WTC11 (cell line): ENCODE measurements at places on chromosomes 7 and 10.

- DNase-seq = no peak
These were observed 1.8 kb upstream of the PYROXD2 start for GRCh38 chr10:98416606-98417388.

DNA sequence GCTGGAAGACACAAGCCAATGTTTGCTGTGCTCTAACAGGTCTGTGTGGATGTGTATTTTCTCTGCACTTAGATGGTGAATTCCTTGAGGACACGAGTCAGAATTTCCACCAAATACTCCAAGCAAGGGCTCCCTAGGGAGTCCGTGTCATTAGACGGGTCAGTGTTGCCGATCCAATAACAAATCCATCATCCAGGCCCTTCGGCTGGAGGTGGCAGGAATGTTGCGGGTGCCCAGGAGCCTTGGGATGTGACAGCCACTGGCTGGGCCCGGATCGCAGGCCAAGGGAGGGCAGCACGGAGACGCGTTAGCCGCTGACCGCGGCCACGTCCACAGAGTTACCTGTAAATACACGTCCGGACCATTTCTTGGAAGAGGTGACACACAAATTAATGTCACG lies 186.8 kb downstream of the WDR37 start:
- DNase-seq = no peak

GRCh38 chr7:149180722-149181449 lies 14.5 kb upstream of the ZNF282 start:
- no peak for DNase-seq

GRCh38 chr7:37198041-37198905 lies 250.4 kb downstream of the ELMO1 start:
- no peak for DNase-seq

DNA sequence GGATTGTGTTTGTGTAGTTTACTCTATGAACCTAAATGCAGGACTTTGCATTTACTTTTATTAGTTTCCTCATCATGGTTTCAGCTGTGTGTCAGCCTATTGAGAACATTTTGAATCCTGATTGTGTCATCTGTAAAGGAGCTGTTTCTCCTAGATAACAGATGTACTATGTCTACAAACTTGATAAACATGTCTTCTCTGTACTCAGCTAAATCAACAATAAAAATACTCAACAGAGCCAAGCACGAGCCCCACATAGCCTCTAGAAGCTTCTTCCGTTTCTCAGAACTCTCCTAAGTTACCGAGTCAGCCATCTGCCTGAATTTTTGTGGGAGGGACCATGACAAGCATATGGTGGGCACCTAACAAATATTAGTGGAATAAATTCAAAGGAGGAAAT lies 234.7 kb downstream of the SKAP2 start:
- no peak for DNase-seq

- DNase-seq = no peak
These were observed 14.6 kb downstream of the FLNC start for GRCh38 chr7:128844777-128845311.

DNA sequence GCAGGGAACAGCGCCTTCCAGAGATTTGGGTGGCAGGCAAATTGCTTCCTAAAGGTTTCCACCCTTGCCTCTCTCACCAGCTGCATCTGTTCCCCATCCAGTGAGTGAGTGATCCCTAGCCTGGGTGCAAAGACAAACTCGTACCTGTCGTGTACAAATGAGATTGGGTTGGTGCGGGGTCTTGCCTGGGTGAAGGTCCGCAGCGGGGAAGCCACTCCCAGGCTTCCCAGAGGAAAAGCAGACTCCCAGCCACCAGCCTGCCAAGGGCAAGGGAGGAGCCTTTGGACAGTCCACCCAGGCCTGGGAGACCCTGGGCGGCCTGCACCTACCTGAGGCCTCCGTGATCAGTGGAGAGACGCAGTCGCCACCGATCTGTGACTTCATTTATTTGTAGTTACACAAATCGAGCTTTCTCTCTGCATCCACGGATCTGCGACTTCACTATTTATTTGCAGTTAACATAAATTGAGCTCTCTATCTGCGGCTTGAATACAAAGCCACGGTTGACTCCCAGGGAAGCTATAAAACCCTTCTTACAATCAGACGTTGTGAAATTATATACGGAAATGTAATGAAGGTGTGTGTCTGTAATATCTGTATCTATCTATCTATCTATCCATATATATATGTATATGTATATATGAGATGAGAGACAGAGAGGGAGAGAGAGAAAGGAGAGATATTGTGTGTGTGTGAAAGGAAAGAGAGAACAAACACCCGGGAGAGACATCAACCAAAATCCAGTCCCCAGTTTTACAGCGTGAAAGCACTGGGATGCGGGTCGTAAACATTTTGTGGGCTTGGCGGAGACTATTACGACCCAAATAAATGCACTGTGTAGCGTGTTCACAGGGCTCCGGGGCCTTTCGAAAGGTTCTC lies 3.0 kb upstream of the HOXA7 start:
- DNase-seq = no peak

DNA sequence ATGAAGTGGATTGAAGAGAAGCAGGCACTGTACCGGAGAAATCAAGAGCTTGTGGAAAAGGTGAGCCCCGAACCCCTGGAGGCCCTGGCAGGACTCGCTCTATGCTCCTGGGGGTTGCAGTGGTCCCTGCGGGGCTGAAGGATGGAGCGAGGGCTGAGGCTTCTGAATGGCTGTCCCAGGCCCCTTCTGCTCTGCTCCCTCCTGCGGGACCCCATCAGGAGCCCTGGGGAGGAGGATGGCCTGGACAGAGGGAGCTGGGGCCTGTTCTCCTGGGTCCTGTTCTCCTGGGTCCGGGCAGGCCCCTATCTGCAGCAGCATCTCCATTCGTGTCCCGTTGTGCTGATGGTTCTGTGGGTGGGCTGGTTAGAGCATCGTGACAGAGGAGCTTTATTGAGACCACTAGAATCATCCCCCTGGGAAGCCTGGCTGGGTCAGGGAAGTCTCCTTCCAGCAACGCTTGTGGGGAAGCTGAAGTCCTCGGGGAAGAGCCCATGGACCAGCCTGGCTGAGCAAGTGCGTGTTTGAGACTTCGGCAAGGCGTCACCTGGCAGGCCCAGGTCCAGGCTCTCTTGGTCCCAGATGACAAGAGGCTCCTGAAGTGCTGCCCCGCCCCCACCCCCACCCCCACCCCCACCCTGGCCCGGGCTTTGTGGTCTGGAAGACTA lies 41.1 kb upstream of the DPYSL4 start:
- no peak for DNase-seq

GRCh38 chr7:143013893-143014292 lies 13.0 kb downstream of the OR9A2 start:
- no peak for DNase-seq
